ENCODE measurements at places on chromosomes 7 and 10. TPM values are rescaled to one million over a fixed set of nuclear protein-coding genes. Genes with fewer than 3 reads are reported as not detected.

DNA sequence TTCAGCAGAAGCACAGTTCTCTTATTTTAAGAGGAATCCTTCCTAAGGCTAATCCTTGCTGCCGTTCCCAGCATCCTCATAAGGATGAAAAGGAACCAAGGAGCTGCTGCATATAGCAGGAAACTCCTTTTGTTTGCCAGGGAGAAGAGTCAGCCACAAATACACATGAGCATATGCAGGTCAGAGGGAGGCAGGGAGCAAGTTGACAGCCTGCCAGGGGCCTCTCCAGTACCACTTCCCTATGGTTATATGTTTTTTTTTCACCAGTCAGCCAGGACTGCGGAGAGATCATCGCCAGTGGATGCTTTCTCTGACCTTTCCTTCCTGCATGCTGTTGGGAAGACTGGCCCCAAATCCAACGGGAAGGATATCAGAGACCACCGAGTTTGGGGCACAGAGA is 39.8 kb downstream of the SLC35B4 start:
- no peak for DNase-seq

DNA sequence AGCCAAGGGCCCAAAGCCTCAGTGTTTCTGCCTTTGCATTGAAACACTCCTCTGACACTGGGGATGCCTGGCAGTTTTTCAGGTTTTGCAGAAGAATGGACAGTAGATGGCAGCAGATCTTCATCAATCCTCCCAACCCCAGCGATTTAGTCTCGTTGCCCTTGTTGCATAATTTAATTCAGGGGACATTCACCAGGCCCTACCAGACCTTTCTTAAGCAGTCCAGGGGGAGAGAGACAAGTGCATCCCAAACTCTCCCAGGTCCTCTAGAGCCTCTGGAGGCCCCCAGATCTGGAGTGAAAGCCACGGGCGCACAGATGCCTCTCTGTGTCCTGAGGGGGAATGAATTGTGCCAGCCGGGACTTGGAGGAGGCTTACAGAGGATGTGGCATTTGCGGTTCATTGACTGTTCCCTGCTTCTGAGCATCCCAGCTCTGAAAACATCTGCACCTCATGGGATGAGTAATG is 29.6 kb downstream of the MINDY4 start:
- DNase-seq, result peak; percentile 47

GRCh38 chr7:130982160-130982638 is 248.2 kb upstream of the KLF14 start:
- DNase-seq, result no peak

- DNase-seq, result no peak
Observed at GRCh38 chr7:156772725-156773124, 120.3 kb downstream of the LMBR1 start.

DNA sequence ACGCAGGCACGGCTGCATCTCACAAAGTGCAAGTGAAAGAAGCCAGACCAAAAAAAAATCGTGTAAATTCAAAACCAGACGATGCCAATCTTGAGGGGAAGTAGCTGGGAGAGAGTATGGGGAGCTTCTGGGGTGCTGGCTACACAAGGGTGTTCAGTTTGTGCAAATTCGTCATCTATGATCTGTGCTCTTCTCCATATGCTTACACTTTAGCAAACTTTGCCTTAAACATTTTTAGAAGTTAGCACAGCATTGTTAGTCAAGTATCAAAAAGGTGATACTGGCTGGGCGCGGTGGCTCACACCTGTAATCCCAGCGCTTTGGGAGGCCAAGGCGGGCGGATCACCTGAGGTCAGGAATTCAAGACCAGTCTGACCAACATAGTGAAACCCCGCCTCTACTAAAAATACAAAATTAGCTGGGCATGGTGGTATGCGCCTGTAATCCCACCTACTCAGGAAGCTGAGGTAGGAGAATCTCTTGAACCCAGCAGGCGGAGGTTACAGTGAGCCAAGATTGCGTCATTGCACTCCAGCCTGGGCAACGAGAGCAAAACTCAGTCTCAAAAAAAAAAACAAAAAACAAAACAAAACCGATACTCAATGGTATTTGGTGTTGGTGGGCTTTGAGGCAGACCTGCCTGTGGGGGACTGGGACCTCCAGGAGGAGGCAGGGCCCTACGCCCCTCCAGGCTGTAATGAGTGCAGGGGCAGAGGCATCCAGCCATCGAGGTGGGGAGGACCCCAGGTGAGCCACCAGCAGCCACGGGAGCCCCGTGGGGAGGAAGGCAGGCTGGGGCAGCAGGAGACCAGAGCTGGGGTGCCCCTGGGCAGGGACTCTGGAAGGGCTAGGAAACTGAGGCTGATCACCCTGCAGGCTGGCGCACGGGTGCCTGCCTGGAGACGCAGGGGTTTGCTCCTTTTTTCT is 150.0 kb downstream of the PRKAG2 start:
- DNase-seq, result no peak

DNA sequence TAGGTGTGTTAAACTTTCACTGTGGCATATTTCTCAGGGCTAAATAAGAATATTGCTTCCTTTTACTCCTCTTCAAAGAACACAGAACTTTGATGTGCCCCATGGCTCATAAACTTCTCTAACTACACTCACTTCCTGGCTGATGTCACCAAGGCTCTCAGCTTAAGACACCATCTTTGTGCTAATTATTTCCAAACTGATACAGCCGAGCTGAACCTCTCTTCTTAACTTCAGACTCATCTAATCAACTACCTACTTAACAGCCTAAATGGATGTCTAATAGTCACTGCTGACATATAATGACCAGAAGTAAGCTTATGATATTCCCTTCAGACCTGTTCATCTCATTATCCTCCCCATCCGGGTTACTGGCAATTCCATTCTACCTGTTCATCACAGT is 3.6 kb downstream of the C10orf67 start:
- no peak for DNase-seq

DNA sequence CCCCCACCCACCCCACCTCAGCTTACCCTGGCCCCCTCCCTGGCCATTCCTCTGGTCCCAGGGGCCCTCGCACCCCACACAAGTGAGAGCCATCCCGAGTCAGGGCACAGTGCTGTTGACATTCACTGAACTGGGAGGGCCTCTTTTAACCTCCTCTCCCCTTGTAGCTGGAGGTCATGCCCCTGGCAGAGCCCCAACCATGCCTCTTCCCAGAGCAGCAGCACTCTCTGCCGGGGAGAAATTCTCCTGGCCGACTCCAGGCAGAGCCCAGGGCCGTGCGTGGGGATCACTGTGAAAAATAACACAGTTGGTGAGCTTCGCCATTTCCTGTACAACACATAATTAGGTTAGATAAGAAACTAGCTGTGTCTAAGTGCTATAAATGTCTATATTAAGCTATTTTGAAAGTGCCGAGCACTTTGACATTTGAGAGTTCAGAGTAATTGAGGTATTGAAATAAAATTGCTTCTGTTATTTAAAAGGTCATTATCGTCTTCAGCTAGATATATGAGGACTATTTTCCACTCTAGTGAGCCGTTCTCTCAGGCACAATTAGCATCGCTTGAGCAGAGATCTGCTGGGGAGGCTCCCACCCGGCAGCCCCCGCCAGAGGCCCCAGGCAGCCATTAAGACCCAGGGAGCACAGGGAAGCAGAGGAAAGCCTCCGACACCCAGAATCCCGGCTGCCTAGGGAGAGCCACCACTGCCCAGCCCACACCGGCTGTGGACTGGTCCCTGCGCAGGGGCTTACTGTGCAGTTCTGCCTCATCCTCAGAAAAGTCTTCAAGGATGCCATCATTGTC is 62.4 kb upstream of the LRRC18 start:
- no peak for DNase-seq

DNA sequence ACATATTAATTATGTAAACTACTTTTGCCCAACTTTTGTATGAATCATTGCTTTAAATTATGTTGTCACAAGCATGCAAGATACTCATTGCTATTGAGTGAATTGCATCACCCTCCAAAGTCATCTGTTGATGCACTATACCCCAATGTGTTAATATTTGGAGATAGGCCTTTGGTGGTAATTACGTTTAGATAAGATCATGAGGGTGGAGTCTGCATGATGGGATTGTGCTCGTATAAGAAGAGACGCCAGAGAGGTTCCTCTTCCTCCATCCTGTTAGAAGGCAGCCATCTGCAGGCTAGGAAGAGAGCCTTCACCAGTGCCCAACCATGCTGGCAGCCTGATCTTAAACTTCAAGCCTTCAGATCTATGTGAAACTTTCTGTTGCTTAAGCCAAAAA is 95.3 kb upstream of the MAGI2 start:
- DNase-seq, result no peak

PDGFA gene
- 0.73 TPM for total RNA-seq

TMEM213 gene
- 0.73 TPM for total RNA-seq

UNCX gene
- not detected for total RNA-seq

ENTPD7 gene
- total RNA-seq, result 4.1 TPM

EPHA1 gene
- total RNA-seq, result 1.1 TPM

FBXW4 gene
- total RNA-seq, result 36.8 TPM

TNS3 gene
- 0.18 TPM for total RNA-seq

ADAMTS14 gene
- not detected for total RNA-seq

TMEM273 gene
- total RNA-seq, result 100 TPM

BCL7B gene
- total RNA-seq, result 68.9 TPM
